ENCODE measurements at places on chromosomes 5 and 9.

GRCh38 chr5:94856257-94856800 is 237.9 kb downstream of the SLF1 start:
- DNase-seq = no peak

DNA sequence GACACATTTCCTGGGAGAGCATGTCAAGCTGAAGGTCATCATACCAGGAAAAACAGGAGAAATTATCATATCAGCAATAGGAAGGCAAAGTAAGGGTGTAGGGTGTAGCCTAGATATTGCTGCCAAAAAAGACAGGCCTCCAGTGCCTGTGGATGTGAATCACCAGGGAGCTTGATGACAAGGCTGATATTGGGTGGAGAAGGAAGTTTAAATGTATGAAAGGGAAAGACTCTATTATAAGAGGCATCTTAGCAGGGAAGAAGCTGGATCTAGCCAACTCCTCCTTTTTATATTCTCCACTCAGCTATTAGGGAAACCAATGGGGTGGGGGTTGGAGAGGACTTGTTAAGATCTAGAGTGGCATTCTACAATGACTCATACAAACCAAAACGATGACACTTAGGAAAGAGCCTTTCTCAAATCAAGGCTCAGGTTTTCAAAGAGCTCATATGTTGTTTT is 13.4 kb upstream of the TXNDC8 start:
- DNase-seq = no peak

DNA sequence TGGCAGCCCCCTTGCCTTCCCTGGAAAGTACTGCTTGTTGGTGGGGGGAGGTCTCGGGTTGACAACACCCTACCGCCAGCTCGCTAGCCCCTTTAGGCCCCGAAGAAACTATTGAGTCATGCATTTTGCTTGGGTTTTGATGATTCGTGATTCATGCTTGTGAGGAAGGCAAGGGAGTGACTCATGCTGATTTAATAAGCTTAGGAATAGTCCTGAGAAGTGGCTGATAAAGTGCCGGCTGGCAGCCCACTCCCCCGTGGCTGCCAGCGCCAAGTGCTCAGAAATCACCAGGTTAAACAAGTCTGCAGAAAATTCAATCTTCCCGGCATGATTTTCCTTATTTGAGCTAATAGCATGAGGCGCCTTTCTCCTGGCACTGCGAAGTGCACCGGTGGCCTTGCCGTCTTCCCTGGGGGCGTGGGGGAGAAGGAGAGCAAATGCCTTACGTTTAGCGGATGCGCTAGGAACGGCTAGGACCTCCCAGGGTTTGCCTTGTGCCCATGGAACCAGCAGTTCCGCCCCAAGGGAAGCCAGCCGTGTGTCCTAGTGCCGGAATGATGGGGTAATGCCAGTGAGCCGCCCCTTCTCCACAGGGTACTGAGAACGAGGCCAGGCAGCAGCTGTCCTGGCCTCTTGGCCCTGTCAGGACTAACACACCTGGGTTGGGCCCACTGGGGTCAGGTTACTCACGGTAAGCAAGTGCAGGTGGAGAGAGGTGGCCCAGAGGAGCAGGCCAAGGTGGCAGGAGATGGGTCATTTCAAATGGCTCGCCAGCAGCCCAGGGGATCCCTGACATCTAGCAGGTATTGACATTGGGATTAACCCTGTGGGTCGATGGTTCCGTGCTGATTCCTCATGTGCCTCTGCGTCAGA is 151.9 kb downstream of the MACROH2A1 start:
- no peak for DNase-seq

DNA sequence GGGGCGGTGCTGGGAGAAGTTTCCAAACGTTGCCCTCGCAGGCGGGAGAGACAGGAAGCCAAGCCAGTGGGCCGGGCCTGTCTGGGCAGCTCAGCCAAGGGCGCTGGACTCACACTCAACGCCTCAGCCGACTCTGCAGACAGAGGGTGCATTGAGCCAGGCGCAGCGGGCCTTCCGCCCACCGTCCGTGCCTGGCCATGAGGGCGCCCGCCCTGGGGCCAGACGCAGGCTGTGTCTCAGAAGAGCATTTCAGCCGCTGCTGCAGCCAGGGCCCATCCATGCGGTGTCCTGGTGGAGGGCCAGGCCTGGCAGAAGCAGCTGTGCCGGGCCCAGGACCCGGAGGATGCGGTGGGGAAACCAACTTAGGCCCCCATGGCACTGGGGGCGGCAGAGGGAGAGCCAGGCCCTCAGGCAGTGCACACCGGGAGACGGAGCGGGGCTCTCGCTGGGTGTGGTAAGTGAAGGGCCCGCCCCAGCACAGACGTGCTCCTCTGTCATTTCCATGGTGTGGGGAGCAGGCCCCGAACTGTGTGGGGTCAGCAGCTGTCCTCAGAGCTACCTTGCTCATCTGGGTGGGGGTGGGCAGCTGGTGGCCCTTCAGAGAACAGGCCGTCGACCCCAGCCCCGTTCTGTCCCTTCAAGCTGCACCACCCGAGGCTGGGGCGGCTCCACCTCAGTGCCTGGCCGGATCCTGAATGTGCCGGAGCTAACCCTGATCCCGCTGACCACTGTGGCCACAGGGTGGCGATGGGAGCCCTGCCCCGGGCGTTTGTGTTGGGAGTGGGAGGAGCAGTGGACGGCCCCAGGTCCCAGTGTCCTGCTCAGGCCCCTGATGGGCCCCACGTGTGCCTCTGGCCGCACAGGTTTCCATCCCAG is 18.0 kb downstream of the DNLZ start:
- DNase-seq = no peak

- no peak for DNase-seq
Observed at GRCh38 chr9:71672573-71672972, 95.7 kb downstream of the CEMIP2 start.

- DNase-seq = no peak
Observed at GRCh38 chr9:15389173-15389572, 33.5 kb upstream of the SNAPC3 start.

DNA sequence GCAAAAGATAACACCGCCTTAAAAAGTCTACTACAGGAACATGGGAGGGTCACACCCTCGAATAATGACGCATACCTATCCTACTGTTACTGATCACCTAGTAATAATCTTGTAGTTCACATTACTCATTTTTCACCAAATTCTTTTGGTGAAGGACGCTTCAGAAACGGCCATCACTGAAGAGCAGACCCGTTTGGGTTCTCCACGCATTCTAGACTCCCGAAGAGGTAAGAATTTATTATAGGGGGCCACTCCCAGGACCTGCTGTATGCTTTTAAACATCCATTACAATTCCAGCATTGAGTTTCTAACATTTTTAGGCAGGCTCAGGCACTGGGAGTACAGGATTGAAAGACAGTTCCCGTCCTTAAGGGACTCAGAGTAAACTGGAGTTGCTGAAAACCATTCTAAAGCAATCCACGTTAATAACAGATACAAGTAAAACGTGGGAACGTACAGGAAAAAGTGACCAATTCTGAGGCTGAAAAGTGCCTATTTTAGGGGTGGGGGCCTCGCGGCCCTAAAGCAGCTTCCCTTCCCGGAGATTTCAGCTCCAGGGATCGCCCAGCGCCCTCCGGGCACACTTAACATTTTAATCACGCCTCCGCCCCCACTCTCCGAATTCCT is at the start of gene FER:
Gene FER, plus strand, starts transcription at position 124 of the 627 bp plus-strand sequence. CDS start 50,286 bp downstream, outside the sequence.
- peak; percentile 50 for DNase-seq

All from urinary bladder (tissue), 4 donors.